B cell (primary cell): ENCODE measurements at places on chromosomes 12 and 14.

GRCh38 chr12:89551747-89552146 is 25.9 kb upstream of the POC1B start:
- no peak for DNase-seq

DNA sequence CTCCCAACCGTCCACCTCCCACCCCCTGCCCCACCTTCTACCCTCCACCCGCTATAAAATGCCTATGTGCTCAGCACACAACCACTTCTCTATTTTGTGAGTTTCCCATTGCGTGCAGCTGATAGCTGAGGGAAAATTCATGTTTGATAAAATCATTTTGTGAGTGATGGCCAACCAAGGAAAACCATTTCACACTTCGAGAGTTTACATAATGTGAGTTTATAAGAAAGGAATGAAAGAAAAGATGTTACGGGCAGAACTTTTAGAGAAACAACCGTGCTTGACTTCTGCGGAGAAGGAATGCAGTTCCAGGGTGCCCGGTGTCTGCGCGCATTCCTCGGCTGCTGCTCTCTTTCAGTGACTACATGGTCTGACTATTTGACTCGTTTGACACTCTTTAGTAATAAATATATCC is 140.9 kb downstream of the EFCAB11 start:
- no peak for DNase-seq

DNA sequence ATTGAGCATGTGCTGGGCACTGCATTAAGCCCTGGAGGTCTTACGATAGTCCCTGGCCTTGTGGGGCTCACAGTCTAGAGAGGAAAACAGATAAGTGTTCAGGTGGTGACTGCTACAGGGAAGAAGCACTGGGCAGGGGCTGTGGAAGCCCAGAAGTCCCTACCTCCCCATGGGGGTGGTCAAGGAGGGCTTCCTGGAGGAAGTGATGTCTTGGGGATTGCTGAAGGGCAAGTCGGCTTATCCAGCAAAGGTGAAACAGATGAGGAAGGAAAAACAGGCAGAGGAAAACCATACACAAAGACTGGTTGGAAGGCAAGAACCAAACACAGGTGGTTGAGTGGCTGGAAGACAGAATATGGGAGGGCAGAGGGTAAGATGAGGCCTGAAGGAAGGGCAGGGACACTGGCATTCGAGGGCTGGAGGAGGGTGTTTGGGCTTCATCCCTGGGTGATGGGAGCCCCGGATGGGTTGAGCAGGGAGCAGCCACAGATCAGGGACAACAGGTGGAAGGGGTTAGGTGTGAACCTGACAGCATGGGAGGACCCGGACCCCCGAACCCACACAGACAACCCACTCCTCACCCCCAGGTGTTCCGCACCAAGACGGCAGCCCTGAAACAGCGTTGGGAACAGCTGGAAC is 2.8 kb downstream of the CFAP73 start:
- DNase-seq: peak; percentile 19

- DNase-seq: no peak
These were observed 10.8 kb upstream of the GTF2A1 start for GRCh38 chr14:81231540-81231939.
